Naive thymus-derived CD8-positive, alpha-beta T cell (primary cell): ENCODE measurements at places on chromosomes 7 and 10. TPM values are rescaled to one million over a fixed set of nuclear protein-coding genes. Genes with fewer than 3 reads are reported as not detected.

SPDYE11 gene
- not detected for total RNA-seq

DNA sequence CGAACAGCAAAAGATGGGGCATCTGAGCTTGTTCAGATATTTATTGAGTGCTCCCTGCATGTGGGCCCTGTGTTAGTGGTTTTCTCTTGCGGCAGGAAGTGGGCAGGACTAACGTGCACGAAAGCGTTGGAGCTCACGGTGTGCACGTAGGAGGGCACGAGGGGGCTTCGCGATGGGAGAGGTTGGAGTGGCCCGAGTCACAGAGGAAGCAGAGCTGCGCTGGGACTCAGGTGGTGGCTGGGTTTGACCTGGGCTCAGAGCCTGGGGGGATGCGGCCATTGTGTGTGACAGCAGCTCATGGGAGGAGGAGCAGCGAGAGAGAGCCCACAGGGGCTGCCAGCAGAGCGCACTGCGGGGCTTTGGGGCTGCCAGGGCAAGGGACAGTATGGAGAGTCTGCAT, 7.7 kb downstream of the ZSCAN25 start:
- peak overlapping the region; percentile 100 for H3K27ac ChIP-seq
- H3K36me3 ChIP-seq = peaks cover 86% of the 10 kb centered on the region
- peak; percentile 82 for DNase-seq
- peaks cover 31% of the 10 kb centered on the region for H3K4me1 ChIP-seq

DNA sequence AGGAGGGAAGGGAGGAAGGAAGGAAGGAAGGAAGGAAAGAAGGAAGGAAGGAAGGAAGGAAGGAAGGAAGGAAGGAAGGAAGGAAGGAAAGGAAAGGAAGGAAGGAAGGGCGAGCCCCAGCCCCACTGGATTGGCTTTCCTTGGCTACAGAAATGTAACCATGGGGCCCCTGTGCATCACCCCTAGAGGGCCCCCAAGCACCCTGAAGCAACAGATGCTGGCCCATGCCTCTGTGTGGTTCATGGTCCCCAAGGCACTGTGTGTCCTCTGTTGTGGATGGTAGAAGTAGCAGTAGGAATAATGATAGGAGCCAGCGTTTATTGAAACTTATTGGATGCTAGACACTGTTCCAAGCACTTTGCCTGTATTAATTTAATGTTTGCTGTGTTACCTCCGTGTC, 116.6 kb upstream of the MACROH2A2 start:
- peaks cover 8% of the 10 kb centered on the region for H3K27me3 ChIP-seq
- H3K4me1 ChIP-seq = no peaks in the 10 kb centered on the region
- H3K36me3 ChIP-seq = no peaks in the 10 kb centered on the region

DNA sequence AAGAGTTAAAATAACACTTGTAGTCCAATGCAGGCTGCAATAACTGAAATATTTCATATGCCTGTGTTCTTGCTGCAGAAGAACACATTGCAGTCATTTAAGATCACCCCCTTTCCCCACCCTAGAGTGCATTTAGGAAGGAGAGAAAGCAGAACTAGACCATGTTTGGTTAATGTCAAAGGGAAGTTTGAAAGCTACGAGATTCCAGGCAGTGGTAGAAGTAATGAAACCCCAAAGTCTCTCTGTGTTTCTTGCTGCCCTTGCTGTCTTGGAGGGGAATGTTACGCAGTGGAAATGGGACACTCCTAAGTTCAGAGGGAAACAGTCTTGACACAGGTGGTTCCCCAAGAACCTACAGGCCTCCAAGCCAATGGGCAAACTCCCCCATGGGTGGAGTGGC, 242.9 kb downstream of the PTEN start:
- H3K27me3 ChIP-seq = no peaks in the 10 kb centered on the region
- H3K4me1 ChIP-seq = peaks cover 10% of the 10 kb centered on the region
- H3K27ac ChIP-seq = no peak overlapping the region
- no peak overlapping the region for H3K4me3 ChIP-seq
- no peak for DNase-seq

- H3K36me3 ChIP-seq = no peaks in the 10 kb centered on the region
- no peak overlapping the region for H3K4me3 ChIP-seq
- no peak overlapping the region for H3K27ac ChIP-seq
- H3K27me3 ChIP-seq = peaks cover 20% of the 10 kb centered on the region
- no peaks in the 10 kb centered on the region for H3K4me1 ChIP-seq
Measured at GRCh38 chr7:94050046-94050445, 45.9 kb upstream of the BET1 start.

- H3K27ac ChIP-seq = no peak overlapping the region
- no peaks in the 10 kb centered on the region for H3K27me3 ChIP-seq
- no peak for DNase-seq
- H3K36me3 ChIP-seq = no peaks in the 10 kb centered on the region
- H3K4me1 ChIP-seq = peaks cover 5% of the 10 kb centered on the region
Measured at GRCh38 chr7:157657741-157658740, 321.2 kb downstream of the DNAJB6 start.

DNA sequence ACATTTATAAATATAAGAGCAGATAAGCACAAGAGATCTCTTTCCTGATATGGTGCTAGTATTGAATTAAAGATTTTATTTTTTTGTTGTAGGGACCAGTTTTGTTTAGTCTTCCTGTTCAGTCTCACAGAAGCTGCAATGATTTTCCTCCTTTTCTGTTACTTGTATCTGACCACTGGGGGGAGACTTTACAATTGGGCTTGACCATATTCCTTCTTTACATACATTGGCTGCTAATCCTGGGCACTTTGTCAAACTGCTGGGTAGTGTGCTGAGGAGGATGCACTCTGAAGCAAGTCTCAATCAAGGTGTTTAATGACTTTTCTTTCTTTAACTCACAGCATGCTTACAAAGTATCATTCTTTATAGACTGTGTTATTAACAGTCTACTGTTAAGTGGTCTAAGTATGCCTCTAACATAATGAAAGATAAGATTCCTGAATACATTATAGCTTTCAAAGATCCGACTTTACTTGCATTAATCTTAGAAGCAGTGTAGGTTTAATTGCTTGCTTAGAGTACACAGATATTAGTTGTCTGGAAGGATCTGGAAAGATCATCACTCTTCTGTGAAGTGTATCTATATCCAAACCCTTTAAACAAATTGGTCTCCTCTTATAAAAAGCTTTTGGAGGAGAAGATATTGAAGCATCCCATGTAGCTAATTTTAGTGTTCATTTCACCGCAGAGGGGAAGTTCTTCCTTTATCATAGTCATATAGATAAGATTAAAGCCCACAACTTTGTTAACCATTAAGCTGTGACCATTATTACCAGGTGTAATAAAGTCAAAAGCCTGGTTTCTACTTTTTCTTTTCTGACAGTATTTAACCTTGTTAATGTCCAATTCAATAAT, 3.1 kb downstream of the PALS2 start:
- H3K4me1 ChIP-seq = peaks cover 53% of the 10 kb centered on the region
- peak overlapping the region; percentile 31 for H3K4me3 ChIP-seq
- no peak overlapping the region for H3K27ac ChIP-seq
- H3K27me3 ChIP-seq = no peaks in the 10 kb centered on the region

- H3K4me3 ChIP-seq = no peak overlapping the region
- no peak overlapping the region for H3K27ac ChIP-seq
- no peaks in the 10 kb centered on the region for H3K36me3 ChIP-seq
- DNase-seq = no peak
- no peaks in the 10 kb centered on the region for H3K4me1 ChIP-seq
Measured at GRCh38 chr7:84002348-84002747, 192.2 kb downstream of the SEMA3A start.

DNA sequence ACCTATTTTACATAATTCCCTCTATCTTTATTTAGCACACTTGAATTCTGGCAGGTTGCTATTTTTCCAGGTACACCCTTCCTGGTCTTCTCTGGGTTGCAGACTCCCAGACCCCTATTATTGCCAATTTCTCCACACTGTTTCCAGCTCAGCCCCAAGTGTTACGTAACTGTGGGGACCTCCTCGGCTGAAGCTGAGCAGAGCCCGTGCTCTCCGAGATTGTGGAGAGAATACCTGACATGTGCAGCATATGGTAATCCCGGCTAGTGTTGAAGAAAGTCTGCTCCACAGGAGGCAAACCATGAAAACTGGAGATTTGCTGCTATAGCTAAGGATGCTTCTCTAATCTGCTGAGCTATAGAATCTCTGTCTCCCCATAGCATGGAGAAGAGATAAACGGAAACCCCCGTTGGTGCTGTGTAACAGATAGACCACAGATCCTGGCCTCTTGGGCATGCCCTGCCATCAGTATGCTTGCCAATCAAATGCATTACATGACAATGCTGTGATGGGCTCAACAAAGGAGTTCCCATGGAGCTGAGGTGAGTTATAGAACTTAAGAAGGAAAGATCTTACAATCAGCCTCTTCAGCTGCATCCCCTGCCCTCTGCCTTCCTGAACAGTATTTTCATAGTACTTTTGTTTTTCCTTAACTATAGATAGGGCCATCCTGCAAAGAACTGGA, 144.6 kb upstream of the AOAH start:
- no peak overlapping the region for H3K27ac ChIP-seq
- DNase-seq = no peak
- peaks cover 54% of the 10 kb centered on the region for H3K4me1 ChIP-seq
- H3K27me3 ChIP-seq = no peaks in the 10 kb centered on the region

TAS2R3 gene
- 4.6 TPM for total RNA-seq

GRCh38 chr7:67553378-67553777, 556.7 kb downstream of the TYW1 start:
- no peak overlapping the region for H3K27ac ChIP-seq
- no peak for DNase-seq
- H3K4me1 ChIP-seq = no peaks in the 10 kb centered on the region
- no peak overlapping the region for H3K4me3 ChIP-seq
- H3K36me3 ChIP-seq = no peaks in the 10 kb centered on the region
- H3K27me3 ChIP-seq = no peaks in the 10 kb centered on the region

DPCD gene
- total RNA-seq = 1.4 TPM

DNA sequence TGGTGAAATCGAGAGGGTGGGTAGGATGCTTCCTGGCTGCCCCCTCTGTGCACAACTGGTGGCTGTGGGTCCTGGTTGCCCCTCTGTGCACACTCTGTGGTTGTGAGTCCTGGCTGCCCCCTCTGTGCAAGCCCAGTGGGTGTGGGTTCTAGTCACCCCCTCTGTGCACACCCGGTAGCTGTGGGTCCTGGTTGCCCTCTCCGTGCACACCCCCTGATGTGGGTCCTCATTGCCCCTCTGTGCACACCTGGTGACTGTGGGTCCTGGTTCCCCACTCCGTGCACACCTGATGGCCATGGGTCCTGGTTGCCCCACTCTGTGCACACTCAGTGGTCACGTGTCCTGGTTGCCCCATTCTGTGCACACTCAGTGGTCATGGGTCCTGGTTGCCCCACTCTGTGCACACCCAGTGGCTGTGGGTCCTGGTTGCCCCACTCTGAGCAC, 20.3 kb upstream of the RET start:
- no peak for DNase-seq
- no peak overlapping the region for H3K4me3 ChIP-seq
- H3K27ac ChIP-seq = no peak overlapping the region
- H3K36me3 ChIP-seq = no peaks in the 10 kb centered on the region
- no peaks in the 10 kb centered on the region for H3K4me1 ChIP-seq

GRCh38 chr7:155007947-155008346, 5.0 kb upstream of the PAXIP1 start:
- peaks cover 20% of the 10 kb centered on the region for H3K4me1 ChIP-seq
- no peak overlapping the region for H3K4me3 ChIP-seq
- no peak overlapping the region for H3K27ac ChIP-seq
- peak; percentile 28 for DNase-seq
- peaks cover 5% of the 10 kb centered on the region for H3K36me3 ChIP-seq

GRCh38 chr7:37420946-37421695, 27.5 kb downstream of the ELMO1 start:
- H3K4me3 ChIP-seq = no peak overlapping the region
- H3K36me3 ChIP-seq = no peaks in the 10 kb centered on the region
- H3K4me1 ChIP-seq = peaks cover 30% of the 10 kb centered on the region
- H3K27me3 ChIP-seq = no peaks in the 10 kb centered on the region
- H3K27ac ChIP-seq = no peak overlapping the region

- H3K4me3 ChIP-seq = no peak overlapping the region
- peaks cover 15% of the 10 kb centered on the region for H3K4me1 ChIP-seq
- peaks cover 12% of the 10 kb centered on the region for H3K36me3 ChIP-seq
- H3K27me3 ChIP-seq = no peaks in the 10 kb centered on the region
- peak overlapping the region; percentile 35 for H3K27ac ChIP-seq
- DNase-seq = no peak
Measured at GRCh38 chr7:2814186-2814945, 29.7 kb downstream of the GNA12 start.

DNA sequence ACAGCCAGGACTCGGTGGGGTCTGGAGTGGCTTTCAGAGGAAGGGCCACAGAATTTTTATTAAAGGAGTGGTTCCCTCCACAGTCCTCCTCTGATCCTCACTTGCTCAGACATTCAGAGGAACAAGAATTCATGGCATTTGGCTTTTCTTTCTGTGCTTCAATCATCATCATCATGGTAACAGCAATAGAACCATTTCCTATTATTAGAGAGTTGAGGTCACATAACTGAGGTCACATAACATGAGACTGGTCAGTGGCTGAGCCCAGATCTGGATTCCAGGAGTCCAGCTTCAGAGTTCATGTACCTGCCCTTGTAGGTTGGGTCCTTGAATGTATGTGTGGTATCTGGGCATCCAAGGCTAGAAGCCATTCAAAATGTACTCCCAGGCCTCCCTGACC, 177.3 kb upstream of the GRB10 start:
- H3K4me3 ChIP-seq = no peak overlapping the region
- DNase-seq = no peak
- no peaks in the 10 kb centered on the region for H3K36me3 ChIP-seq
- H3K4me1 ChIP-seq = no peaks in the 10 kb centered on the region

HOXA2 gene
- not detected for total RNA-seq

DNA sequence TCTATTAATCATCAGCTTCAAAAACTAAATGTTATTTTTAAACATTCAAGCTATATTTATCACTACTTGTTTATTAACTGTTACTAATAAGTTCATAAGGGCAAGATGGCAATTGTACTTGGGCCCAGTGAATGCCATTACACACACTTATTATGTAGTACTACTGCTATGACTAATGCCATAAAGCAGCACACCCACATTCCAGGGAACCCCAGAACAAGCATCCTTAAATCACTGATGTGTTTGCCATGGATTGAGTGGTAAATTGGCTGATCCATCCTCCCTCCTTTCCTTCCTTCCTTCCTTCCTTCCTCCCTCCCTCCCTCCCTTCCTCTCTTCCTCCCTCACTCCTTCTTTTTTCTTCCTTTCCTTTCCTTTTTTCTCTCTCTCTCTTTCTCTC, 37.4 kb upstream of the RSU1 start:
- H3K36me3 ChIP-seq = no peaks in the 10 kb centered on the region
- no peaks in the 10 kb centered on the region for H3K4me1 ChIP-seq
- no peak for DNase-seq
- no peaks in the 10 kb centered on the region for H3K27me3 ChIP-seq
- no peak overlapping the region for H3K27ac ChIP-seq

OR2A1 gene
- total RNA-seq = not detected

GRCh38 chr10:95660283-95660682, 3.8 kb upstream of the ALDH18A1 start:
- H3K4me3 ChIP-seq = no peak overlapping the region
- H3K4me1 ChIP-seq = peaks cover 14% of the 10 kb centered on the region
- H3K27me3 ChIP-seq = no peaks in the 10 kb centered on the region
- no peak overlapping the region for H3K27ac ChIP-seq
- peaks cover 15% of the 10 kb centered on the region for H3K36me3 ChIP-seq

EN2 gene
- total RNA-seq = not detected

TBXAS1 gene
- 2.7 TPM for total RNA-seq

NPC1L1 gene
- total RNA-seq = 0.16 TPM

- DNase-seq = no peak
- H3K4me1 ChIP-seq = no peaks in the 10 kb centered on the region
- H3K4me3 ChIP-seq = no peak overlapping the region
- H3K27ac ChIP-seq = no peak overlapping the region
Measured at GRCh38 chr7:12357508-12357907, 46.2 kb downstream of the VWDE start.

NUPR2 gene
- total RNA-seq = not detected

PIK3AP1 gene
- total RNA-seq = 5.2 TPM
